ENCODE measurements at places on chromosomes 6 and 20.

GRCh38 chr6:147204060-147204785 is at the start of gene STXBP5:
Gene STXBP5 (plus strand): TSS chr6:147204417. CDS start chr6:147204533, 116 bp downstream.
- DNase-seq = peak; percentile 52

- no peak for DNase-seq
These were observed 789 bp downstream of the PHACTR1 start for GRCh38 chr6:12717356-12717755.

- DNase-seq = no peak
These were observed 99.3 kb downstream of the PSMB1 start for GRCh38 chr6:170453586-170454511.

- no peak for DNase-seq
These were observed 147.3 kb downstream of the TTLL2 start for GRCh38 chr6:167472148-167472547.

DNA sequence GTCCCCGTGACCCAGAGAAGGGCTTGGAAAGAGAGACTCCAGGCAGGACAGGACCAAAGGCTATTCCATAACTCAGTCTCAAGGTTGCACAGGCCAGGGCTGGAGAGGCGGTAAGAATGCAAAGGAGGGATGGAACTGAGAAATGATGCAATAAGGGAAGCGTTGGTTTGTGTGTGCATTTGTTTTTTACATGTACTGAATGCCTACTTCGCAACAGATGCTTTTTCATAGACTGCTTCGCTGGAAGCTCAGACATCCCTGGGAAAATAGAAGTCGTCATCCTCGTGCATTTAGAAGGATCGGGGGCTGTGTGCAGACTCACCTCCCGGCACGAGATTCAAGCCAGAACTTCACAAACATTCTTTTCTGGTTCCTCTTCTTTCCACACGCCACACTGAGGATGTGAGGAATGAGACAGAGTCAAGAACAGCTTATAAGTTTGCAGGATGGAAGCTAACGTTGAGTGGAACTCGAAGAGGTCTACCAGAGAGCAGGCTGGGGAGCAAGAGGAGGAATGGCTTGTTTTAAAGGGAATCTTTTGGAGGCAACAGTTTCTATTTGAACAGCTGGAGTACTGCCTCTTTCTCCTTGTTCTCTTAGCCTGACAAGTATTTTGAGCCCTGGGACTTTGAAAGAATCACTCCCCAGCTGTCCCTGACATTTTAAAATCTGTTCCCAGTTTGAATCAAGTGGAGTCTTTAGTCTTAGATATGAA is 19.3 kb upstream of the LY86 start:
- DNase-seq = no peak

Data from pancreas (tissue), 10 donors.